HTR-8/SVneo (cell line): ENCODE measurements at places on chromosomes 2 and 18.

GRCh38 chr2:159441182-159441581, 154.7 kb upstream of the WDSUB1 start:
- DNase-seq, result no peak

GRCh38 chr2:234300391-234300925, 196.4 kb downstream of the ARL4C start:
- DNase-seq, result no peak

DNA sequence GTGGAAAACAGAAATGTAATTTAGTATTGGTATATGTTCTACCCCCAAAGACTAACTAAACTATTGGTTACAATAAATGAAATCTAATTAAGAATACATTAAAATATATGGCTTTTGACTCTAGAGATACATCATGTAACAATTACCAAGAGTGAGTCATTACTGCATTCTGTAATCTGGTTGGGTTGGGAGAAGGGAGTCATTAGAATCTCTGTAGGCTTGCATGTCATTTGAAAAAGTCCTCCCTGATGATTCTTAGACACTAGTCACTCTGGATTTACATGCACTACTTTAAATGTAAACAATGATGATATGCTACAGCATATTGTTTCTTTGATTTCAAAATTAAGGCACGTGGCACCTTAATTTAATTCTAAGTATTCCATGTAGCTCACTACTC, 293.4 kb upstream of the CHST9 start:
- no peak for DNase-seq

DNA sequence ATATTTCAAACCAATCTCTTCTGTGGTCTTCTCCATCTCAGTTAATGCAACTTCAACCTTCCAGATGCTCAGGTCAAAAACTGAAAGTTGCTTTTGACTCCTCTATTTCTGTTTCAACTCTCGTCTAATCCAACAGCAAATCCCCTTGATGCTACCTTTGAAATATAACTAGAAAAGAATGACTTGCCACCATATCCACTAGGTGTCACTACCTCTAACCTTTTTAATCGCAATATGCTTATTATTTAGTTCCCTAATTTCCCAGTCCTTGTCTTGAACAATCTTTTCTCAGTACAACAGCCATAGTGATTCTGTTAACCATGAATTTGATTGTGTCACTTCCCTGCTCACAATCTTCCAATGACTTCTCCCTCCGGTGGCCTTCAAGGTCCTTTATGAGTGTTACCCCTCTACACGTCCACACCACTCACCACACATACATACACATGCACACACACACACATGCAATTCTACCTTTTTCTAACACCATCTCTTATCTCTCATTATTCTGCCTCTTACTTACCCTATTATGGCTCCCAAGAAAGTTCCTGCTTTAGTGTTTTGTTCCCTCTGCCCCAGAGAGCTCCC, 245.5 kb upstream of the KCNJ3 start:
- DNase-seq, result peak; percentile 6

DNA sequence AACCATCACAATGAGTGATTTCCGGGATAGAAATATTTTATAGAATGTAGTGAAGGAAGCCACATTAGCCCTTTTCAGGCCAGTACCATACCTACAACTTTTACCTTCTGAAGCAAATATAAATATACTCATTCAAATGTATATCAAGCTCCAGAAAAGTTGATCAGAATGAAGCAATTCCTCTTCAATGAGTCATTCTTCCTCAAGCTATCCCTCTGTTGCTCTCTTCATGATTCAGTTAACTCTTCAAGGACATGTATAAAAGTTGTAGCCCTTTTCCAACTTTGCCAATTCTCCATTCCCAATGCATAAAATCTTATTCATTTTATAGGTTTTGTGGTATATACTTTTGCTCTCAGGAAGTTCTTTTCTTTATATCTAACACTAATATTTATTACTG, 242.1 kb upstream of the RGPD4 start:
- DNase-seq, result no peak

- DNase-seq, result peak; percentile 34
Observed at GRCh38 chr2:33033606-33034081, 86.9 kb downstream of the LTBP1 start.

GRCh38 chr2:62884514-62884913, 166.1 kb upstream of the OTX1 start:
- DNase-seq, result no peak

- no peak for DNase-seq
Observed at GRCh38 chr18:9619545-9619944, 5.2 kb upstream of the PPP4R1 start.

DNA sequence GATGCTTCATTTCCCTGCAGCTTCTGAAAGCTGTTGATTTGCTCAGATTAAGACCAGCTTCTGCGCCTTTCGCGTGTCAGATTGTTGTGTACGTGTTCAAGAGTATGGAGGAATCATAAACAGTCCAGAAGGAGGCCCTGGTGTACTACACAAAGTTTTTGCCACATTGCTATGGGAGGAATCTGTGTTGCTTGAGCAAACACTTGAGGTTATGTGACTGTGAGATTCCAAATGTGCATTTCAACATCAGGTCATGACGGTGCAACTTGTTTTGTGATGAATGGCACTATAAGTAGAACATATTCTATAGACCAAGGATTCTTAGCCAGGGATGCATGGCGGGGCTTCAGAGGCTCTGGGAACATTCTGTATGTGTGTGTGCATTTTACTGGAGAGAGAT, 35.0 kb downstream of the SRSF7 start:
- no peak for DNase-seq

GRCh38 chr2:175003875-175004729, 1.1 kb downstream of the CHN1 start:
- DNase-seq, result peak; percentile 28

GRCh38 chr2:45896311-45896710, 244.8 kb downstream of the PRKCE start:
- no peak for DNase-seq

GRCh38 chr2:150860301-150860700, 372.8 kb upstream of the RND3 start:
- DNase-seq, result no peak

DNA sequence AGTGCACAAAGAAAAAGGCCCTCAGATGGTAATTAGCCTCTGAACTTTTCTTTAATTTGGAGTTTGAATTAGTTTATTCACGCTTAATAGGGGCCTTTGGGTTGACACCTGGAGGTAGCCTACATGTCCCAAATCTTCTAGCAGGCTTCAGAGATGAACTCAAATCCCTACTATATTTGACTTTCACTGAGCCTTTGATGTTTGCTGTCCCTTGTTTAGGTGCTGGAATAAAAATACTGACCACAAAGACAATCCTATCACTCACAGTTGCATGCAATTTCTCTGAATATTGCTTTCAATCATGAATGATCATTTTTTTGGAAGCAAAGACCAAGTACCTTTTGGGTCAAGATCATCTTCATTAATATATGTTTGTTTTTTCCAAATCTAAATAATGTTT, 564.0 kb upstream of the FANCL start:
- no peak for DNase-seq

- DNase-seq, result no peak
Observed at GRCh38 chr2:60796573-60797509, 40.8 kb downstream of the PAPOLG start.

DNA sequence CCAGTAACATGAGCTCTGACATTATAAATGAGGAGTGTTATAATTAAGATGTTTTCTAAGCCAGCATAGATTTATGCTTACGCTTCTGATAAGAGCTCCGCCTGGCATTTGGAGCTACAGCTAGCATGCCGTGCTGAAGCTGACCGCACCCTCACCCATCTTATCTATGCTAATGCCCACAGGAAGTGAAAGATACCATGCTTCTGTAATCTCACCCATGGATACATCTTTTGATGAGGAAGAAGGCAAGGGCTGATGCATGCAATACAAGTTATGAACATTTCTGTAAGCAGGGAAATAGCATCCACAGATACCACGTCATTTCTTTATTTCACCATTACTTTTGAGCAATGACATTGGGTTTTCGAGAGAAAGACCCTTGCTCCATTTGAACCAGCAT, 82.3 kb downstream of the ARL4C start:
- no peak for DNase-seq
